EH (cell line): ENCODE measurements at places on chromosomes 13 and 19.
A peak's percentile ranks its signal among the peaks of the same experiment; 100 is the strongest.

DNA sequence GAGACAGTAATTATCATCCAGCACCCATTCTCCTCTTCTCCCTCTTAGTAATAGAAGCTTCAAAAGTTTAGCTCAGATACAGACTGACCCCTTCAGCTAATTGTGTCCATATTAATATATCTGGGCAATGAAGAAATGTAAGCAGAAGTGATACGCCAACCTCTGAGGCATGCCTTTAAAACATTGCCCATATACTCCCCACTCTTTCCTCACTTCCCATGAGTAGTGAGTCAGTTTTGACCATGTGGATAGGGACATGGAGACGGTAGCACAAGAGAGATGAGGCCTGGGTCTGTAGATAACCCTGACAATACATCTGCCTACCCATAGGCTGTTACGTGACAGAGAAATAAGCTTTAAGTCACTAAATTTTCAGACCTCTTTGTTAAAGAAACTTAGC is 147.6 kb downstream of the KCTD12 start:
- no peak for DNase-seq

GRCh38 chr19:51439021-51439465 is 19.2 kb downstream of the SIGLEC8 start:
- peak; percentile 18 for DNase-seq

DNA sequence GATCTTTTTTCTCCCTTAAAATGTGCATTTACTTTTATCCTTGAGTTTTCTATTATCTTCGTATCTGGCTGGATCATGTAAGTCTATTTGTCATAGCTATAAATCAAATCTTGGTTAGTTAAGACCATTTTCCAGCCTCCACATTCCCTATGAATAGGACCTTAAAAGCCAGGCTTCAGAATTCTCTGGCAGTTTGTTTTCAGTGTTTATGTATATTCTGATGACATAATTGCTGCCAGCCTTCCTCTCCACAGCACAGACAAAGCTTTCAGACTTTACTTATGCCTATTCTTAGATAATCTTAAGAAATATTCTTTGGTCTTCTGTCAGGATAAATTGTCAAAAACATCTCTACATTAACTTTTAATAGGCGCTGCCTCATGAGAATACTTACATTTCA is 870.8 kb upstream of the SPRY2 start:
- DNase-seq, result no peak

DNA sequence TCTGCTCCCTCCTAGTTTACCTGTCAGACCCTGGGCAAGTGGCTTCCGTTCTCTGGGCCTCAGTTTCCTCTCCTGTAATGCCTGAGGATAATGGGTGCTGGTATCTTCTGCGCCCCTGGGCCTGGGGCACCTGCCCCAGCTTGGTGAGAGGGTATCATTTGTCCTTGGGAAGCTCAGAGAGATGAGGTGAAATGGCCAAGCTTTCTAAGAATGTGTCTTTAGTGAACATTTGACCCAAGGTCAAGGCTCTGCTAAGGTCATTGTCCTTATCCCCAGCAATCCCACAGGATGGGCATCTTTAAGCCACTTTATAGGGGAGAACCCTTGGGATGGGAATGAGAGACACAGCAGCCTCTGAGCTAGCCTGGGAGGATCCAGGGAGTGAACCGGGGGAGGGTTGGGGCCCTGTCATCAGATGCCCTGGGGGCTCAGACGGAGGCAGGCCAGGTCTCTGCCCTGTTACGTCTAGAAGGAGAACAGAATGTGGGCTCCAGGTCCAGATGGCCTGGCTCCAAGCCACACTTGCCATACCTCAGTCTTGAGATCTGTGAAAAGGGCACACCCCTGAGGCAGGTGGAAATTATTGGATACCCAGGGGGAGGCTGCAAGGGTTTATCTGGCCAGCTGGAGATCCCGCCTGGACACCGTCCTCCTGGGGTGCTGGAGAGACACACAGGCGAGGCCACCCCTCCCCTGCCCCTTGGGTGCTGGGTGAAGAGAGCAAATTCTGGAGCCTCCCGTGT is 1.1 kb upstream of the NFIC start:
- peak; percentile 75 for DNase-seq

- no peak for DNase-seq
Measured at GRCh38 chr13:27001705-27002104, 169.9 kb downstream of the USP12 start.

DNA sequence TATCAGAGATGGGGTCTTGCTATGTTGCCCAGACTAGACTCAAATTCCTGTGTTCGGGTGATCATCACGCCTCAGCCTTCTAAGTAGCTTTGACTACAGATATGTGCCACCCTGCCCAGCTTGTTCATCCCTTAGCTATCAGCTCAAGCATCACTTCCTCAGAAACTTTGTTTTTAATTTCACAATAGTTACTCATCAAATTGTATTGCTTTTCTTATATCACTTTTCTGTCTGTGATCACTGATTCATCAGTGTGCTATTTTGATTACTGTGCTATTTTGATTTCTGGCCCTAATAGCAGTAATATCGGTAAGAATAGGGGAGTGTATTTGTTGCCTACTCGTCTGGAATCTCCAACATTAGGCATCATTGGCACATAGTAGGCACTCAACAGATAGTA is 878.6 kb upstream of the PCDH20 start:
- no peak for DNase-seq

GRCh38 chr13:97719736-97720135 is 233.7 kb upstream of the IPO5 start:
- no peak for DNase-seq

DNA sequence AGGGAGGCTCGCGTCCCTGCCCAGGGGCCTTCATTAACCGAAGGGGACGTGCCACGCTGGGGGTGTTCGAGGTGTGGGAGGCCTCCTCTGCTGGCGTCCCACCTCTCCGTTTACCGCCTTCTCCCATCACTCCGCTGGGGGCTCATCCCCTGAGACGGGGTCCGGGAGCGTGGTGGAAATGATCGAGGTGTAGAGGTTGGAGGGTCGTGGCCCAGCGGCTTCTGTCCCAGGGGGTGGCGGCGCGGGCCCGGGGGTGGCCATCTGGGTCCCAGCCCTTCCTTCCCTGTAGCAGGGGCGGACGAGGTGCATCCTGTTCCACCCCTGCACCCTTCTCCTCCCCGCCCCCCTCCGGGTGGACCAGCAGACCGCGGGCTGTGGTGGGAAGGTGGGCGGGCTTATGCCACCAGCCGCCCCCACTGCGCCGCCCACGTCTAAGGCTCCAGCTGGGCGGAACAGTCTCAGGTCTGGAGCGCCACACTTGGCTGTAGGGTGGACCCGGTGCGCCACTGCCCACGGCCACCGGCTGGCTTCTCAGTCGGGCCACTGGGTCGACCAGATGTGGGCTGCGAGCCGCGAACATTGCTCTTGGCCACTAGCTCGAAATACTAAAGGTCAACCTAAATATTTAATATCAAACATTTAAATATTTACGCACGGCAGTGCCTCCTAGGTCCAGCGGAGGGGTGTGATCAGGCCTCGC is 69.5 kb downstream of the ZNF723 start:
- no peak for DNase-seq

- DNase-seq, result peak; percentile 18
Measured at GRCh38 chr19:16739546-16739945, 19.9 kb downstream of the NWD1 start.

DNA sequence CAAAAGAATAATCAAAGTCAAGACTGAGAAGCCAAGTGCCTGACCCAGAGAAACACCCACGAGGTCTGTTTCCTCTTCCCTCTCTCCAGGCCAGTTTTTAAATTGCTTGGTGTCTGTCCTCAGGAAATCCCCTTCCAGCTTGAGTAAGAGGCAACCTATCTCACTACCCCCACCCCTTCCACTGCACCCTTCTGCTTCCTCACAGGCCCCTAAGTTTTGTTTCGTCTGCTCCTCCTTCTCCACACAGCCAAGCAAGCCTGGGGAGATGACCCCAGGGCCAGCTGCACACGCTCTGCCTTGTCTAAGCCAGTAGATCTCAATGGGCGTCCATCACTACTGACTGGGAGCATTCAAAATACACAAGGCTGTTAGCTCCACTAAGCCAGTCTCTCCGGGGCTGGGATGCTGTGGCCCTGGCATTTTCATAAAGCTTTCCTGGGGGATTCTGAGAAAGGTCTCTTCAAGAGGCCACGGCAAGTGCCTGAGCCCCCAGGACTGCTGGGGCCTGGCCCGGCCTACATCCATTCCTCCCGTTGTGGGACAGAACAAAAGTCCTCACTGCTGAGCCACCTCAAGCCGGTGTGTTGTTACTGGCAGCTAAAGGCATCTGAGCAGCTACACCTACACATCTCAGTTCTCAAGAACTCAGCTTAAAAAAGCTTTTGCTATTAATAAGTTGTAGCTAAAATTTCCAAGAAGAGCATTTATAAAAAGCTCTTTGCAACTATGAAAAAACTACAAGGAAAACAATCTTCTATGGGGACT is 14.9 kb upstream of the IL4I1 start:
- no peak for DNase-seq

- no peak for DNase-seq
Measured at GRCh38 chr13:24142886-24143285, 17.6 kb upstream of the SPATA13 start.

DNA sequence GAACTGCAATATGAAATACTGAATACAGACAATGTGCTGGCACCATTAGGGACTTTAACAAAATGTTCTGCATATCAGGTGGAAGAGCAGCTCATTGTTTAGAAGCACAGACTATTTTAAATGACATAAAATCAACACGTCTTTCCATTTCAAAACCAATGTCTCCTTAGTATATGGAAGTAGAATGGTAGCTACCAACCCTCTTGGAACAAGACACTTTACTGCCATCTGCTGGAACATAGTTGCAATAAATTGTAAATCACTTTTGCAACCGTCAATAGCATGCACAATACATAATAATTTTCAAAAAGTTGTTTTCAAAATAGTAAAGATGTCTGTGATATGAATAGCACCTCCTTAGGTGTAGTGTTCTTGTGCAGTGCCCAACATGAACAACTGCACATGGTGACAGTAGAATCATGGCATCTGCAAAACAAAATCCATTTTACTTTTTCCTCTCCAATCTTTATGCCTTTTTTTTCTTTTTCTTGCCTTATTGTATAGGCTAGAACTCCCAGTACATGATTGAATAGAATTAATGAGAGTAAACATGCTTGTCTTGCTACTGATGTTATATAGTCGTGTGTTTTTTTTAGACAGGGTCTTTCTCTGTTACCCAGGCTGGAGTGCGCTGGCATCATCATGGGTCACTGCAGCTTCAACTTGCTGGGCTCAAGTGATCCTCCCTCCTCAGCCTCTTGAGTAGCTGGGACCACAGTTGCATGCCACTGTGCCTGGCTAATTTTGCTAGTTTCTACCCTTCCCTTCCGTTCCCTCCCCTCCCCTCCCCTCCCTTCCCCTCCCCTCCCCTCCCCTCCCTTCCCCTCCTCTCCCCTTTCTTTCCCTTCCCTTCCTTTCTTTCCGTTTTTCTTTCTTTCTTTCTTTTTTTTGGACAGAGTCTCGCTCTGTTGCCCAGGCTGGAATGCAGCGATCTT is 7.8 kb upstream of the LYPD5 start:
- peak; percentile 64 for DNase-seq

DNA sequence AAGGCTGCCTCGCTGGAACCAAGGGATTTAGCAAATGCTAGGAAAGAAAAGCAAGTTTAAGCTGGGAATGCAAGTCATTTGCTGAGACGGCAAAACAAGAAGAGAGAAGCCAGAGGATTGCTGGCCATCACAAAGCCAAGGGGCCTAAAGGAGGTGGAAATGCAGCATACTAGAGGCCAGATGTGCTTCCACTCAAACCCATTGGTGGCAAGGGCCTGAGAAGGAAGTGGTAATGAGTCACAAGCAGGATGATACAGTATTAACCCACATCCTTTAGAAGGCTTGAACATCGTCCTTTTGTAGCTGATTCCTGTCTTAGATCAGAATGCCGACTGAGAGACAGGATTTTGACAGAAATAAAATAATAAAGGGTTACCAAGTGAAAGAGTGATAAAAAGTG is 68.2 kb downstream of the ITGBL1 start:
- peak; percentile 88 for DNase-seq

- no peak for DNase-seq
Measured at GRCh38 chr13:113782472-113782871, 23.4 kb downstream of the TMEM255B start.

DNA sequence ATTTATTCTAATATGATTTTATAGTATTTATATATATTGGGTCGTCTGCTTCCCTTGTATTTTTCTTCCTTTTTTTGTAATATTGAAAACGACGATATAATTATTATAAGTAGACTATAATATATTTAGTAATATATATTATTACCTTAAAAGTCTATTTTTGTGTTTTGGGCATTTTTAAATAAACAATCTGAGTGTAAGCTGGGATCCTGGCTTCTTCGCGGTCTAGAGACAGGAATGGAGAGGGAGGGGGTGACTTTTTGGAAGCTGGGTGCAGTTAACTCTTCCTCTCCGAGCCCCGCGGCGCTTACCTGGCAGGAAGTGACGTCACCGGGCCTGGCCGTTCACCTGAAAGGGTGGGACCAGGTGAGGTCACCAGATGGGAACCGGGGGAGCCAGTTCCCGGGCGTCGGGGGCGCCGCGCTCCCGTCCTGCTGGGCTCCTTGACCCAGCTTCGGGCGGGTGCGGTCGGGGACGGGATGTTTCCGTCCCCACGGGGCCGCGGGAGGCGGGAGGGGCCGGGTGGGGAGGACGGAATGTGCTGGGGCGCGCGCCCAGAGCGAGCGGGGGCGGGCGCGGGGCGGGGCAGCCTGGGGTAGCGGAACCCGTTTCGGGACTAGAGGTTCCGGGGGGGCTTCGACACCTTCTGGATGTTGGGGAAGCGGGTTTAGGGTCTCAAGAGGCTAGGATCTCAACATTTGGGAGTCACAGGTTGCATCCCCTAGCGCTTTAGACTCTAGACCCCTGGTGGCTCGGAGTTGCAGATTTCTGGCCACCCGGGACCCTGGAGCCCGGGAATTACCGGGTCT is 2.8 kb downstream of the ZFP36 start:
- DNase-seq, result peak; percentile 74

DNA sequence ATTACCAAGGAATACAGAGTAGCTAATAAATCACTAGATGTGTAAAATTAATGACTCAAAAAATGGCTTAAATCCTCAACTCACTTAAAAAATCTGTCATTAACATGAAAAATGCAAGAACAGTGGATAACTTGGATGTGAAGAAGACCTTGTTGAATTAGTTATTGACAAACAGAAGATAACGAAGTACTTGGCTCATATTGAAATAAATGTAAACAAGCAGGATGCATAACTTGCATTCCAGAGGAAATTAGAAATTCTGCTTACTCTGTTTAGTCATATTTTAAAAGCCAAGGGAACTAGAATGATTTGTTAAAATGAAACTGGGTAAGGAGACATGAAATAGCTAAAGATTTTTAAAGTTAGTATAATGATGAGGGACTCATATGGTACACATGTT is 1812.2 kb downstream of the PCDH9 start:
- DNase-seq, result peak; percentile 22

DNA sequence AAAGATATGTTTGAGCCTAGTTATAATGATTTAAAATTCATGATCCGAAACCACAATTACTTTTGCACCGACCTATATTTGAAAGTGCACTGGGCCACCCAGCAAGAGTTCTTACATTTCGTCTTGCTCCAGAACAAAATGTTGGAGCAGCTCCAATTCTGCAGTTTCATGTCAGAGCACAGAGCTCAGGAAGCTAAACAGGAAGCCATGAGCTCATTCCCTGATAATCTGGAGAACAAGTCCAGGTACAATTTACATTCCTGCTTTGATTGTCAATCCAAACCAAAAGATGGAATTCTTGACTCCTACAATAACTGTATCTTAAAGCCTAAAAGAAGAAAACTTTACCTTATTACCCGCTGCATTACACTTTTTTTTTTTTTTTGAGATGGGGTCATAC is 131.8 kb downstream of the KCTD12 start:
- no peak for DNase-seq
